NCI-H187 treated with DMSO at 0.1 percent for 48 hours (cell line): ENCODE measurements at places on chromosomes 1 and 21.

- DNase-seq, result no peak
Measured at GRCh38 chr1:190736971-190737590, 259.4 kb upstream of the BRINP3 start.

DNA sequence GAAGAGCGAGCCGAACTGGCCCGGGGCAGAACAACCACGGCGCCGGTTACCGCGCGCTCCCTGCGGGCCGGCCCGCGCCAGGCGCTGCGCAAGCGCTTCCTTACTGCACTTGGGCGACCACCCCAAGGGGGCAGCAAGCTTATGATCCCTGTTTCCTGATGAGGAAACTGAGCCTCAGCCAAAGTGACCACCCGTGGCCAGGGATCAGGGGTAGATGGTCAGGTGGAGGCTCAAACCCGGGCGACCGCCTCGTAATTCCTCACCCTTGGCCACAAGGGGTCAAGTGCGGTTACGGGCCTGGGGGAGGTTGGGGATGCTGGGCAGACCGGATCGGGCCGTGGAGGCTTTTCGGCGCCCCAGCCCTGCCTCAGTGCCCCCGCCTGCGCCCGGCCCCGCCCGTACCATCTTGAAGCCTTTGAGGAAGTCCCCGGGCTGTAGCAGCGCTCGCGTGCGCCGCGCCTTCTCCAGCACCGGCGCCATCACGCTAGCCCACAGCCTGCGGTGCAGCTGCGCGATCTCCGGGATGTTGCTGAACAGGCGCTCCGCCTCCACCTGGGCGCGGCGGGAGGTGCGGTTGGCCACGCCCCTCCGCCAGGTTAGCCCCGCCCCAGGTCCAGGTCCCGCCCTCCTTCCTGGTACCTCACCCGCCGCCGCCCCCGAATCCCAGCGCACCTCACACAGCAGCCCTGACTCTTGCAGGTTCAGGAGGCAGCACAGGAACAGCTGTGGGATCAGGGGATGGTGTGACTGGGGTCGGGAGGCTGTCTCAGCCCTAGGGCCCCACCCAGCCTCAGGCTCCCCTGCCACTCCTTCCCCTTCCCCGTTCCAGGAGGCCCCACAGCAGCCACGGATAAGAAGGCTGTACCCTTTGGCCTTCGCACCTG is 5.4 kb upstream of the TNFRSF25 start:
- no peak for DNase-seq

DNA sequence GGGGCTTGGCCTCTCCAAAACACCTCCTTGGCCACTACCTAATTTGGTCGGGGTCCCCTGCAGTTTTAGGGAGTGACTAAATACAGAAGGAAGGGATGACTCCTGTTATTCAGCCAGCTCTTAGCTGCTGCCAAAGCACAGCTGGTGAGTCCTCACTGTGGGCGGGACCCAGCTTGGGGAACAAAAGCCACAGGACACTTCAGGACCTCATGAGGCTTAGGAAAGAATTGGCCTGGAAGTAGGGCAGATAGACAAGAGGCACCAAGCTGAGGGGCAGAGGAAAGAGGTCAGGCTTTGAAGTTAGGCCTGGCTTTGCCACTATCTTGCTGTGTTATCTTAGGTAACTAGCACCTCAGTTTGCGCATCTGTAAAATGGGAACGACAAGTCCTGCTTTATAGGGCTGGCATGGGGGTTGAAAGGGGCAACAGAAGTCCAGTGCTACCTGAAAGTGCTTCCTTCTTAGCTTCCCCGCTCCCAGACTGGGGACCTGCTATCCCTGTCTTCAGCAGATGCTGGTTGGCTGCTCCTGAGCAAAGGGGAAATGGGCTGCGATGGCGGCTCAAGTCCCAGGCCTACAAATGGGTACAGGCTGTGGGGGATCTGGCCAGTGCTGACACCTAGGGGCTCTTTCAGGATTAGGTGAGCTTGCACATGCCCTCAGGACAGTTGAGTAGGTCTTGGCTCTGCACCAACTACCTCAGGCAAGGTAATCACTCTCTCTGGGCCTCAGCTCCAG is 15.7 kb downstream of the IFI6 start:
- DNase-seq, result no peak

DNA sequence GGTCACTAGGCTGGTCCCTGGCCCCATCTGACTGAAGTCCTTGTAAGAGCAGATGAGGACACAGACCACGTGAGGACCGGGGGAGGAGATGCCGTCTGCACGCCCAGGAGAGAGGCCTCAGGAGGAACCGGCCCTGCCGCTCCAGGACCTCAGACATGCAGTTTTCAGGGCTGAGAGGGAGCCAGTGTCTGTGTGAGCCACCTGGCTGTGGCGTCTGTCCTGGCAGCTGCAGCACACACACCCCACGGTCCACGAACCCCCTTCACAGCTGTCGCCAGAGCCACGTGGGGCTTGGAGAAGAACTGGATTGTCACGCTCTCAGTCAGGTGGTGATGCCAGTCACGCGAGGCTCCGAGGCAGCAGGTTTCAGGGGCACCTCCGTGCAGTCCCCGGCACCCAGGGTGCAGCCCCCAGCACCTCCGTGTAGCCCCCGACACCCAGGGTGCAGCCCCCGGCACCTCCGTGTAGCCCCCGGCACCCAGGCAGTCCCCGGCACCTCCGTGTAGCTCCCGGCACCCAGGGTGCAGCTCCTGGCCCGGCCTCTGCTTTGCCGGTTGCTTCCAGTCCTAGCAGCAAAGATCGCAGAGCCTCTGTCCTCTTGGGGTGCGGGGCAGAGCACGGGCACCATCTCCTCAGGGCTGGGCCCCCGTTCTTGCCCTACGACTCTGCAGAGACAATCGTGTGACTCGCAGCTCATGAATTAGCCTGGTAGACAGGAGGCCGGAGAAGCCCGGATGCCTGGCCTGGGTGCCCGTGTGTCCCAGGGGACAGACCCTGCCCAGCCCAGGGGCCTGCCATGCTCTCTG is 19.0 kb upstream of the SUMO3 start:
- DNase-seq, result no peak

GRCh38 chr1:67342076-67342890 is 34.6 kb downstream of the IL12RB2 start:
- no peak for DNase-seq
